Stimulated activated CD8-positive, alpha-beta memory T cell treated with anti-CD3 and anti-CD28 coated beads, Interleukin-12 subunit alpha, Interleukin-12 subunit beta, amount 100 ng/mL, for 4 hours (primary cell): ENCODE measurements at places on chromosomes 12 and 14.

GRCh38 chr12:113263431-113263963 is 42.2 kb downstream of the TPCN1 start:
- no peak for DNase-seq

- DNase-seq = no peak
Observed at GRCh38 chr12:94046626-94047410, 101.6 kb upstream of the PLXNC1 start.

GRCh38 chr14:72275242-72275641 is 343.0 kb downstream of the RGS6 start:
- DNase-seq = no peak

- no peak for DNase-seq
Observed at GRCh38 chr14:89911010-89911919, 43.3 kb downstream of the EFCAB11 start.

GRCh38 chr14:97077687-97078086 is 280.5 kb downstream of the VRK1 start:
- no peak for DNase-seq

DNA sequence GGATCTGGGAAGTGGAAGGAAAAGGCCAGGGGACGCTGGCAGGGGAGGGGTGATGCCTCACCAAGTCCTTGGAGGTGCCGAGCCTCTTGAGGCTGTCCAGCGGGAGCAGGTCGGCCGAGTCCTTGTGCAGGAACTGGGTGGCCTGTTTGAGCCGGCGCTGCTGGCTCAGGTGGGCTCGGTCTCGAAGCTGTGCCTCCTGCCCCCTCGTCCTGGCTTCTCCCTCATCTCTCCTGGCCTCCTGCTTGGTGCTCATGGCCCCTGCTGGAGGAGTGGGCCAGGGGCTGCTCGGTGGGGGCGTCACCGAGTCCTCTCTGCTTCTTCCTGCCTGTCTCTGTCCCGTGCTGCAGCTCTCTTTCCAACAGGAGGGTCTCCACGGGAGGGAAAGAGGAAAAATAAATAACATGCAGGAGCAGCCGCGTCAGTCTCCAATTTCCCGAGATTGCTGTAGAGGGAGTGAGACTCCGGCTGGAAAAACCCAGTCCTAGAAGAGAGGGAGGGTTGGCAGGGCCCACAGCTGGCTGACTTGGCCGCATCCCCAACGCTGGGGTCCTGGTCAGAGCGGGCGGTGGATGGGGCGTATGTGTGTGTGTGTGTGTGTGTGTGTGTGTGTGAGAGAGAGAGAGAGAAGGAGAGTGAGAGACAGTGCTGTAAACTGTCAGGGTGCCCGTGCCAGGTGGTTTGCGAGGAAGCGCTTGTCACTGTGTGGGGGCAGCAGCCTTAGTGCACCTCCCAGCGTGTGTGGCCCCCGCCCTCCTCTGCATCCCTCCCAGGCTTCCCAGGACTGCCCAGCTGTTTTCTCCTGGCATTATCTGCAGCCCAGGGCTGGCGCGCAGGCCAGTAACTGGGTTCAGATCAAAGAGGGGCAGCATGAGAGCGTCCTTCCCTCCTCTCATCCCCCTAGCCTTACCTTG is at the start of gene NRIP2:
Gene NRIP2, minus strand, starts transcription at position 455 of the 911 bp plus-strand sequence. Its CDS starts 52 bp downstream, at position 403.
- DNase-seq = no peak

GRCh38 chr12:110266980-110267620 is 13.9 kb upstream of the ATP2A2 start:
- DNase-seq = no peak

GRCh38 chr14:49954171-49954631 is 61.3 kb downstream of the ARF6 start:
- no peak for DNase-seq
